Activated gamma-delta T cell (primary cell): ENCODE measurements at places on chromosomes 1 and 21.

- no peak for DNase-seq
These were observed 115.0 kb downstream of the MAGI3 start for GRCh38 chr1:113505357-113505756.

DNA sequence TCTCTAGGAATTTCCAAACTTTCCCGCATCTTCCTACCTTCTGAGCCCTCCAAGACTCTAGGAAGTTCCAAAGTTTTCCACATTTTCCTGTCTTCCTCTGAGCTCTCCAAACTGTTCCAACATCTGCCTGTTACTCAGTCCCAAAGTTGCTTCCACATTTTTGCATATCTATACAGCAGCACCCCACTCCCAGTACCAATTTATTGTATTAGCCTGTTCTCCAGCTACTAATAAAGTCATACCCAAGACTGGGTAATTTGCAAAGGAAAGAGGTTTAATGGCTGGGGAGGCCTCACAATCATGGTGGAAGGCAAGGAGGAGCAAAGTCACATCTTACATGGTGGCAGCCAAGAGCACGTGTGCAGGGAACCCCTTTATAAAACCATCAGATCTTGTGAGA lies 82.9 kb upstream of the DSCAM start:
- no peak for DNase-seq

DNA sequence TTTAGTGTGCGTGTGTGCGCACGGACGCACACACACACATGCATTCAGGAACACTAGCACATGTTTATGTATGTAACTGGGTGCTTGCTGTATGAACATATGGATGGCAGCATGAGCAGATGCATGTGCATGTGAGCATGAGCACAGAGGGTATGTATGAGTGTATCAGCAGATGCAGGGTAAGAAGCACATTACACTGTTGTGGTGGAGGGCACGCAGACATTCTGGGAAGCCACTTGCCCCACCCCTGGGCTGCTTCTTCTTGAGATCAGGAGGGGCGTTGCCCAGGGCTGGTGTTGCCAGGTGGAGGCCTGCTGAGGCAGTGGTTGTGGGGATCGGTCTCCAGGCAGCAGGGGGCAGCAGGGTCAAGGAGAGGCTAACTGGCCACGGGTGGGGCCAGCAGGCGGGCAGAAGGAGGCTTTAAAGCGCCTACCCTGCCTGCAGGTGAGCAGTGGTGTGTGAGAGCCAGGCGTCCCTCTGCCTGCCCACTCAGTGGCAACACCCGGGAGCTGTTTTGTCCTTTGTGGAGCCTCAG lies 3.9 kb upstream of the P3R3URF start:
- no peak for DNase-seq

- no peak for DNase-seq
These were observed 322.1 kb upstream of the LYPLAL1 start for GRCh38 chr1:218851586-218851985.

GRCh38 chr1:155307247-155307740 lies 1.4 kb upstream of the FDPS start:
- no peak for DNase-seq

DNA sequence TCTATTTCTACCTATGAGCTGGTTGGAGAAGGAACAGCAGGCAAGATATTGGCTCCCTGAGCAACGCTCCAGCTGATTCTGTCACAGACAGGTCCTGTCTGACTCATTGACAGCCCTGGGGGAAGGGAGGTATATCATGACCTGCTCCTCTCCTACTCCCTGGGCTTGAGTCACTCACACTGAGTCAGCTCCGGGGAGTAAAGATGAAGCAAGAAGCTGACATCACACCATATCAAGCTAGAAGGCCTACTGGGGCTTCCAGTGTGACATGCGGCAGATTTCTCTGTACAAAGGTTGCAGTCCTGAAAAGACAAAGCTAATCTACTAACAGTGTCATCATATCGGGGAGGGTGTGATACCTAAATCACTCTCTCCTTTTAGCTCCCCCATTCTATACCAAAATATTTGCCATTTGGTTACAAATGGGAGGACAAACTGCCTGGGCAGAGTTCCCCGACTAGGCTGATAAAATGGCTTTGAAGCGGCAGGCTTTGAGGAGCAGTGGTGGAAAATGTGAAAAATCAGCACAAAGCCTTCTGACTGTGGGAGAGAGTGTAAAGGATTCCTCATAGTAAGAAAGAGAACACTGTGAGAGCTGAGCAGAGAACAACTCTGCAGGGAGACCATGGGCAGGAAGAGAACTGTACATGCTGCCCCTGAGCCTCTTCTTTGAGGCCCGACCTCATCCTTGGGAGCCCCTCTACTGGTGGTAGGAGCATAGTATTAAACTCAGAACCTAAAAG lies 15.5 kb downstream of the PI4KB start:
- DNase-seq, result no peak

DNA sequence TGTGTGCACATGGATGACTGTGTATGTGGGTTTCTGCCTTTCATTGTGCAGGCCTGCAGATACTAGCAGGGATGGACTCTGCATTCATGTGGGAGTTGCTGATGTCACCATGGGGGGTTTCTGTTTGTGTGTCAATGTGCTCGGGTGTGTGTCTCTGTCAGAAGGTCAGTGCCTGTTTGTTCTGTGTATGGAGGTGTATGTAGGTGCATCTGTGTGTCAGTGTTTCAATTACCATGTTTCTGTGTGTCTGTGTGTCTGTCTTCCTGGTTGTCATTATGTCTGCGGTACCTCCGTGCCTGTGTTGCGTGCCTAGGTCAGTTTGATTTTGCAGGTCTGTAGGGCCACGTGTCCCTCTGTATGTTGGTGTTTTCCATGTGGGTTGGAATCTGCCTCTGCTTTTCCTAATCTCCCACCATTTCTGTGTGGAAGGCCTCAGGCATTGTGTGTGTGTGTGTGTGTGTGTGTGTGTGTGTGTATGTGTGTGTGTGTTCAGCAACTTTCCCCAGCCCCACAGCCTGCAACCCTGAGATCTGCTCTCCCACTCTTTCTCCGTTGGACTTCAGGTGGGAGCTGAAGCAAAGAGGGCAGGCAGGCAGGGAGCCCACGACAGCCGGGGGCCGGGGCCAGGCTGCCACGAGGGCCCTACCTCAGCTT lies 36.7 kb upstream of the WASF2 start:
- no peak for DNase-seq

GRCh38 chr21:16460936-16461335 lies 731.2 kb downstream of the USP25 start:
- DNase-seq, result no peak

DNA sequence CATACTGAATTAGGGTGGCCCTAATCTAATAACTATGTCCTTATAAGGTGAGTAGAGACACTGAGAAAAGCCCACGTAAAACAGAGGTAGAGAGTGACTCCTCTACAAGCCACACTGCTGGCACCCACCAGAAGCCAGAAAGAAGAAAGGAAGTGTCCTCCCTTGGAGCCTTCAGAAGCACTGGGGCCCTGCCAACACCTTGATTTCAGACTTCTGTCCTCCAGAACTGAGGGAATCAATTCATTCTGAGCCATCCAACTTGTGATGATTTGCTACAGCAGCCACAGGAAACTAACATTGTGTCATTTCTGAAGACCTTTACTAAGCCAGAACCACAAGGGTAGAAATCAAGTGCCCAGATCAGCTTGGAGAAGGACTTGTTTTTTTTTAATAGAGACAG lies 15.0 kb downstream of the GNB1 start:
- no peak for DNase-seq

DNA sequence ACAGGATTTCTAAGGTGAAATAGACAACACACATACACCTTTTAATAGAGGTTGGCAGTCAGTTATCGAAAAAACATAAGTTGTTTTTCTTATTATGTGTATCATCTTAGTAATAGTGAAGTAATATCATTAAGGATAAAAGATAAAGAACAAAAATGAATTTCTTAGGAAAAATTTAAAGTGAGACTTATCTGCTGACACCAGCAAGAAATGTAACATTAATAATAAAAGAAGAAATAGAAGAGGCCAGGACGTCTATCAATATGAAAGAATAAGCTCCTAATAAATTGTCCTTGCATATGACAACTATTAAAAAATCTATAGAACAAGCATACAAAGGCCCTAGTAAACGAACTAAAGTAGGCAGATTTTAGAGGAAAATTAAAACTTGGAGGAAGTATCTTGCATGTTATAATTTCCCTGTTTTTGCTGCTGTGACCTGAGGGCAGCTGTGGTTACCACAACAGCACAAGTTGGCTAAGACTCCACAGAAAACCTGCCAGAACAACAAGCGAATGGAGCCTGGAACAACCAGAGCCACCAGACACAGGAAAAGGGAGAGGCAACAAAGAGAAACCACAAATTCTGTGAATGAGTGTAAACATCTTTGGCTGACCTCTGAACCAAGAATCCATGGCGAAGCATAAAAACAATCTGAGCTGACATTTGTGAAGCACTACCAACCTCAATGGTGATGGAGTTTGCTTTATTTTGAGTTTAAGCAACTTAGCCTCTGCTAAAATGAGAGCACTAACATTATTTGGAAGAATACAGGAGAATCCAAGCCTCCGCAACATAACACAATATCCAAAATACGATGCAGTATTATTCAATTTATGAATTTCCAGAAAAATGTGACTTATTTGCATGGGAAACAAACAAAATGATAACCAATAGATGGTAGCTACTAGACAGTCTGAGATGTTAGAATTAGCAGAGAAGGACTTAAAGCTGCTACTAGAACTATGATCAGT lies 207.5 kb downstream of the KCNT2 start:
- DNase-seq, result no peak

GRCh38 chr1:117783606-117784396 lies 145.6 kb downstream of the GDAP2 start:
- no peak for DNase-seq

GRCh38 chr1:203636291-203636690 lies 9.7 kb downstream of the ATP2B4 start:
- DNase-seq, result no peak

DNA sequence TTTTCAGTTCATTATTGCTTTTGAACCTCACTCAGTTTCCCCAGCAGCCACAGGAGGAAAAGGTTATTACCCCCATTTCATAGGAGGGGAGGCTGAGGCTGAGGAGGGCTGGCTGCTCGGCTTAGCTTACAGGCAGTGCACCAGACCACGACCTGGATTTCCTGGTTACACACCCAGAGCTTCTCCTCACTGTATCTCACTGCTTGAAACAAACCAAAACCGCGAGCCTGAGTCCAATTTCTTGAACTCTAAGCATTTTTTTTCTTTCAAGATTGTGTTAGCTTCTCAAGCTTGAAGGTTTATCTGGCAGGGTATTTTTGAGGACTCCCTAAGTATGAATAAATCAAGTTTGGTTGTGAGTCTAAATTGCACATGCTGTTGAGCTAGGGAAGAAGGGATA lies 188.9 kb upstream of the EDN2 start:
- DNase-seq, result no peak

GRCh38 chr1:24284156-24284471 lies 35.0 kb upstream of the GRHL3 start:
- DNase-seq, result no peak

DNA sequence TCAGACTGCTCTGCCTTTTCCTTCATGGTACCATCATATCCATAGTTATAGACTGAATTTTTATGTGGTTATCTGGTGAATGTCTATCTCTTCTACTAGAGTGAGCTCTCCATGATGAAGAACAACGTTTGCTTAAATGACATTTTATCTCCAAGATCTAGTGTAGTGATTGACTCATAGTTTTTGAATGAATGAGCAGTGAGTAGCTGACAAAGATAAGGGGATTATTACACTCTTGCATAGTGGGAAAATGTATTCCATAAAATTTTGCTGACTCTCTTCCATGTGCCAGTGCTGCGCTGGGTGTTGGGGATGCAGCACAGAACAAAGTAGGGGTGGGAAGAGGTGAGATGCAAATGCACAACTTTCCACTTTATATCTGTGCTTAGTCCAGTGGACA lies 147.7 kb downstream of the TGFB2 start:
- DNase-seq, result no peak

GRCh38 chr1:40803447-40803846 lies 19.9 kb downstream of the KCNQ4 start:
- no peak for DNase-seq

DNA sequence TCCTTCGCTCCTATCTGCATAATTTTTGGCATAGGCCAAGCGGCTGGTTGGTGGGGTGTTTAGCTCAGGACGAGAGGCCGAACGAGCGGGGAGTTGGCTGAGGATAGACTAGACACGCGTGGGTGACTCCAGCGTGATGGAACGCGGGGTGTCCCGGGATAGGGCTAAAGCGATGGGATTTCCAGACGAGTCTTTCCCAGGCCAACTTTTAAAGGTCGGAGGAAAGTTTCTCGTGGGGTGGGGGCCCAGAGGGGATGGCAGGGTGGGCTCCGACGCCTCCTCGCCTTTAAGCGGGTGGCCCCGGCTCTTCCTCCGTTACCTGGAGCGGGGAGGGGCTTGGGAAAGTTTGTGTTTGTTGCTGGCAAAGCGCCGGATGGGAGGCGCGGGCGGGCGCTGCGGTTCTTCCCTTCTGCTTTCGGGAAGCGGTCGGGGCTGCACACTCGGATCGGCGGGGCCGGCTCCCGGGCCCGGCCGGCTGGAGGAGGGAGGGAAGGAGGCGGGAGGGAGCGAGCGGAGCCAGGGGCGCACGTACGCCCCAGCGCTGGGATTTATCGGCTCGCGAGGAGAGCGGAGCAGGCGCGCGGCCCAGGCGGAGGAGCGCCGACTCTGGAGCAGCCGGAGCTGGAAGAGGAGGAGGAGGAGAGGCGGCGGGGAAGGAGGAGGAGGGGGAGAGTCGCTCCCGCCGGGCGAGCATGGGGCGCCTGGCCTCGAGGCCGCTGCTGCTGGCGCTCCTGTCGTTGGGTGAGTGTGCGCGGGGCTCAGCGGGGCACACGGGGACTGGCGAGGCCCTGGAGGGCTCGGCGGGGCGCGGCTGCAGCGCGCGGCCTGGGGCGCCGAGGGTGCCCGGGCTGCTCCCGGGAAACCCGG lies at the start of gene PTGFRN:
PTGFRN (plus strand) TSS at position 405 of the 867 bp plus-strand sequence; CDS start at position 693, 288 bp downstream.
- DNase-seq, result no peak

- DNase-seq, result no peak
These were observed 24.2 kb upstream of the EYA3 start for GRCh38 chr1:28112388-28113241.

- DNase-seq, result no peak
These were observed 917 bp downstream of the RAP1A start for GRCh38 chr1:111620441-111620971.

DNA sequence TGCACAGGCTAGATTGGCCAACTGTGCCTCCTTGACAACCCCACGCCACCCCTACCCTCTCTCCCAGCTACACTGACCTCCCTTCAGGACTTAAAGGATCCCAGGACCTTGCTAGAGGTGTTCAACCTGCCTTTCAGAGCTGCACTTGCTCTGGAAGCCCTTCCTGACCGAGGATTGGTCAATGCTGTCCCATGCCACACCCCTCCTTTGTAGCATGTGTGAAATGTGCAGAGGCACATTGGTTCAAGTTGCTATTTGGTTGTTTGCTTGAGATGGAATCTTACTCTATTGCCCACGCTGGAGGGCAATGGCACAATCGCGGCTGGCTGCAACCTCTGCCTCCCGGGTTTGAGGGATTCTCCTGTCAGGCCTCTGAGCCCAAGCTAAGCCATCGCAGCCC lies 21.8 kb downstream of the ACTA1 start:
- DNase-seq, result no peak

- DNase-seq, result no peak
These were observed 204.7 kb downstream of the MATN1 start for GRCh38 chr1:30518696-30519095.

DNA sequence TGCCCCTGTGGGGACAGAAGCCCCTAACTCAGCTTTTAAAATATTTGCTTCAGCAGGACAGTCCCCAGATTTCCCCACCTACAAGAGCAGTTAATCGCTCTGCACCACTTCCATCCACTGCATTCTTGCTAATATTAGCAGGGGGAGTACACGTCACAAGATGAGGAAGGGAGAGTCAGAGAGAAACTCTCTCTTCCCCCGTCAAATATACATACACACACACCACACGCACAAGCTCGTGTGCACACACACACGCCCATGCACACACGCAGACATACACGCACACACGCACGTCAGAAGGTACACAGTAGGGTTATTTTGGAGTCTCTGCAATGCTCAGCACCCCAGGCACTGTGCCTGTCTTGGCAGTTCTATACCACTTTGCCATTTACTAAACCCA lies 2.1 kb downstream of the CLCA1 start:
- no peak for DNase-seq
